ENCODE measurements at places on chromosomes 11 and 22.
A peak's percentile ranks its signal among the peaks of the same experiment; 100 is the strongest.

GRCh38 chr11:34044664-34045485, 6.7 kb upstream of the CAPRIN1 start:
- DNase-seq = peak; percentile 91

DNA sequence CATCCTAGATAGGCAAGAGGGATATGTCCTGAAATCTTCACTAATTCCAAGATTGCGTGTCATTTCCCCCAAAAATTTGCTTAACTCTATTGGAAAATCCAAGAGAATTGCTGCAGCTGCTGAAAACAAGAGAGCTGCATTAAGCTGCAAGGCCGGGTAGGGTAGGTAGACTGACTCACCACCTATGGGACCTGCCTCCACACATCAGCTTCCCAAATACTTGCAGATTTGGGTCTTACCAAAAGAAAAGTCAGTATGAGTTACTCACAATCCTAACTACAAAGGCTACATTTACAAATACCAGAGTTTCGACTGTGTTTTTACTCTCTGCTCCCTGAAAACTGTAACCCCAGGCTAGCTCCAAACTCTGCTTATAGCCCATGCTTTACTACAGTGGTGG, 142.5 kb upstream of the TEAD1 start:
- DNase-seq = no peak

GRCh38 chr22:29306835-29307595, 565 bp downstream of the GAS2L1 start:
- peak; percentile 88 for DNase-seq

DNA sequence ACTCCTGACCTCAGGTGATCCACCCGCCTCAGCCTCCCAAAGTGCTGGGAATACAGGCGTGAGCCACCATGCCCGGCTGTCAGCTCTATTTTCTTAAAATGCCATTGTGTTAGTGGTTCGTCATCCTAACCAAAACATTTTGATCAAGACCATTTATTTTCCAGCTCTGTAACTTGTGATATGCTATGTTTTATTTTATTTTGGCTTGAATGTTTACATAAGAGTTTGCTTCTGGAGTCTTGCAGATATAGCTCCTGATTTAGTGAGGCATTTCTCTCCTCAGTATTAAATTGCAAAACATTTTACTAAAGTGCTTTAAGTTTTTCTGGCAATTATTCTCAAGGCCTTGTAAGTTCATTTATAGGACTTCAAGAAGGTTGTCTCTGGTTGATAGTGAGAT, 4.4 kb downstream of the EP300 start:
- no peak for DNase-seq

DNA sequence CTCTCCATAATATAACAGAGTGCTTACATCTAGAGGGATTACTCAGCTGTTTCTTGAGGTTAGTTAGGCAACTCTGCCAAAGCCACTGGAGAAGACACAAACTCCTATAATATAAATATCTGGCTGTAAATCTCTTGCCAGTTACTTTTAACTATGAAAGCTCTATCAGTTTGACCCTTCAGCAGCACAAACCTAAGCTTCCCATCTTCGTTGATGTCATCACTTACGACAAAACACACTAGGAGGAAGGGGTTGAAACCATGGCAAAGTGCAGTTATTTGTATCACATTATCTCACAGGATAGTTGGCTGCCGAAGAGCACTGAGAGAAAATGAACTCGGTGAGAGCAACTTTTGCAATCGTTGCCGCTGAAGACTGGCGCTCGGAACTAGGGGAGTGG, 922.1 kb downstream of the OPCML start:
- no peak for DNase-seq

DNA sequence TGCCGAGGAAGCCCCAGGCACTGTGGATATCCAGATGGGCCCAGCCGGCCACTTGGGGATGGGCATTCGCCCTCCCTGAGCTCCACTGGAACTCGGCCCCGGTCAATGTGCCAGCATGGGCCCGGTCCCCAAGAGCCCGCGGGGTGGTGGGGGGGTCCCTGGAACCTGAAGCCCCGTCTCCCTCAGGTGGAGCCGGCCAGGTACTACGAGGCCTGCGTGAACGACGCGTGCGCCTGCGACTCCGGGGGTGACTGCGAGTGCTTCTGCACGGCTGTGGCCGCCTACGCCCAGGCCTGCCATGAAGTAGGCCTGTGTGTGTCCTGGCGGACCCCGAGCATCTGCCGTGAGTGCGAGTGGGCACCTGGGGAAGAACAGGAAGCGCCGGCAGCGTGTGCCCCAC, 21.2 kb downstream of the MUC5AC start:
- no peak for DNase-seq

DNA sequence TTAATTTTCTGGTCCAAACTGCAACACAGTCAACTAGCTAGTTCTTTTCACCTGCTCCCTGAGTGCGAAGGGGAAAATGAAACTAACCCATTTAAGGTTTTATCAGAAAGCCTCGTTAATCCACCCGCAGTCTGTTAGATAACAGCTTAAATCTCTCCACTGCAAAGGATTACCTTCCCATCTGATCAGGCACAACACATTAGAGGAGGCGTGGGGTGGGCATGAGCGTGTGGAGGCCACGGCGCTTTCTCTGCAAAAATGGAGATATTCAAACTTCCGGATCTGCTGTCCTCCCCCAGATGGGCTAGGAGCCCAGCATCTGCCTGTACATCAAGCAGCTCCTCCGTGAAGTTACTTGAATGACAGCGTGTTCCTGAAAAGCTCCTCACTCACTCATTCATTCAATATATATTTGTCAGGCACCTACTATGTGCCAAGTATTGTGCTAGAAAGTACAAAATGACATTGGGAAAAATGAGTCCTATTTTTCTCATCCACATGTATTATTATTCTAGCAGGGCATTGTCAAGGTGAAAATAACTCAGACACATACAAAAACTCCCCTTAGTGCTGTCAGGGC, 13.5 kb upstream of the ANKK1 start:
- no peak for DNase-seq

- no peak for DNase-seq
Measured at GRCh38 chr11:3105791-3106735, 48.8 kb upstream of the CARS1 start.
